Stimulated activated CD4-positive, alpha-beta T cell treated with anti-CD3 and anti-CD28 coated beads, TNF-alpha, amount 100 ng/mL, for 48 hours (primary cell): ENCODE measurements at places on chromosomes 11 and 22.

- DNase-seq, result no peak
Observed at GRCh38 chr11:36475192-36475591, 34.9 kb downstream of the TRAF6 start.

DNA sequence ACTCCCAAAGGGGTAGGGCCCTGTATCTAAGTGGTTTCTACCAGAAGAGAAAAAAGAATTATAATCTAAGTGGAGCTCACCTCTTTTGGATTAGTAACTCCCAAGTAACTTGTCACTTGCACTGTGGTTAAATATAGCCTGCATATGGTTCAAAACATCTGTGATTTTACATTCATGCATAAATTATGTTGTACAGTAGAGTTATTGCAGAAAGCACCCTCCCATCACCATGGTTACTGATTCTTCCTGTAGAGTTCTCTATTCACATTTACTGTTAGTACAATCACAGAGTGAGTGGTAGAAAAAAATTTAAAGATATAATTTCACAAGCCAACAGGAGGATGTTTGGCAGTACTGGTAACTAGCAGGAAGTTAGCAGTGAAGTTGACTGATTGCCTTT, 80.4 kb downstream of the LRRC4C start:
- DNase-seq, result no peak

GRCh38 chr22:31800065-31800464, 46.2 kb downstream of the DEPDC5 start:
- DNase-seq, result no peak

GRCh38 chr22:32627091-32627490, 152.5 kb downstream of the FBXO7 start:
- no peak for DNase-seq

GRCh38 chr11:117819096-117820040, 5.2 kb downstream of the FXYD2 start:
- DNase-seq, result no peak

DNA sequence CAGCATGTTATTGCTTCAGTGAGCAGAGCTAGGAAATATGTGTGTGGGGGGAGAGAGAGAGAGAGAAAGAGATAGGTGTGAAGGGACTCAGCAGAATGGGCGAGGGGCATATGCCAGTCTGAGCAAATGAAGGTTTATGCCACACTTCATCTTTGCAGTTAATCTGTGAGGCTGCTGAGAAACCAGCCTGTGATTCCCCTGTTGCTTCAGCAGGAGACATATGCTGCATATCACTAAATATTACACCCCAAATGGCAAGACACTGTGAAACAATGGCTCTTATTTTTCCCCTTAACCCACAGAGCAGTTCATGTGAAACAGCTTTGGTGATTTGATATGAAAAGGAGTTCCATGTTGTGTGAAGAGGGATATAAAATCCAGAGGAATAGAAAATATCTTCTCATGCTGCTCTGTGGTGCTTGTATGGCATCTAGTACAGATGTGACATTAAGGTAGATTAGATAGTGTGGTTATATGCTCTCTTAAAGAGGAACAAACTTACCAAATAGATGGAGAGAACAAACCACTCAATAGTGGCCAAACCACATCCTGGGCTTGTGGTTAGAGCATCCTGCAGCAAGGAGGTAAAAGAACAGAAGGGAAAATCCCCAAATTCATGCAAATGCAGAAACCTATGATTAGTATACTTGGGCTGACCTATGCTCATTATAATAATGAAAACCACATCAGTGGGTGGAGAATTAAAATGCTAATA, 864.2 kb downstream of the FAM181B start:
- peak; percentile 71 for DNase-seq

DNA sequence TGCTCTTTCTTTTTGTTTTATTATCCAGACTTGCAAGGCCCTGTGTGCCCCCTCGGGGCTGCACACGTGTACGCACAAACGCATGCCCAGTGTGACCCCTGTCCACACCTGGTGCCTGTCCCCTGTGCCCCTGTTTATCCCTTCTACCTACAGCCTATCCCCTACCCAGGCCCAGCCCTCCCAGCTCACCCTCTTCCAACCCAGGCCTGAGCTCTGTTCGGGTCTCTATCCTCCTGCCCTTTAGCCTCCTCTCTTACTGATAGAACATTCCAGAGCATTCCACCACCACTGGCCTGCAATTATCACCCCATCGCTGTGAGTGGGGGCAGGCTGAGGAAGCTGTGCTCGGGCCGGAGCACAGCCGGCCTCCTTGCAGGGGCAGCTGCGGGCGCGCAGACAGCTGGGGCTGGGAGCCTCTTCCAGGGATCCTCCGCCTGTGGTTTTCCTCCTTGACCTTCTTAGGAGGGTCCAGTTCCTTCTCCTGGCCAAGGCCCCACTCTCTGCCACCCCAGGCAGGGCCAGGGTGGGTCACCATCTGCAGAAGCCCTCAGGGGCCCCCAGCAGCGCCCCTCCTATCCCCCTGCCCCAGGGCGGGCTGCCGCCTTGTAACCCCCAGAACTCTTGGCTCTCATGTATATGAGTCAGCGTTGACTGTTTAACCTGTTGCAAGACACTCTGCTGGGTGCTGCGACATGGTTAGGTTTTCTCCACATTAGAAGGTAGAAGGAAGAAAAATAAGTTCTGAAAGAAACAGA, 41.8 kb upstream of the KCNQ1OT1 start:
- no peak for DNase-seq

DNA sequence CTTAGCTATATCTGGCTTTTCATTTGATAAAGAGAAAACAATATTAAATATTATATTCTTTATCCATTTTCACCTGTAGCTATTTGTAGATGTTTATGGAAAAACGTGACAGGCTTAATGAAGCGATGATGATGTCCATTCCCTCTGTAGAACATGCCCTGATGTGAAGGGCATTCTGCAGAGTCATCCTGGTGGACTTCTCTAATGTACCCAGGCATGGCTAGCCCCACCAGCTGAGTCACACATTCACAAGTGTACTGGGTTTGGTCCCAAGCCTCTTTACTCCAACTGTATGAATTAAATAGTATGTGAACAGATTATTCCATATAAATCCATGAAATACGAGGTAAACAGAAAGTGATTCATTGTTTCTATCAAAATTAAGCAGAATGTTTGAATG, 139.3 kb downstream of the CADM1 start:
- DNase-seq, result no peak

- DNase-seq, result no peak
Observed at GRCh38 chr22:47162865-47163264, 400.4 kb downstream of the TBC1D22A start.

DNA sequence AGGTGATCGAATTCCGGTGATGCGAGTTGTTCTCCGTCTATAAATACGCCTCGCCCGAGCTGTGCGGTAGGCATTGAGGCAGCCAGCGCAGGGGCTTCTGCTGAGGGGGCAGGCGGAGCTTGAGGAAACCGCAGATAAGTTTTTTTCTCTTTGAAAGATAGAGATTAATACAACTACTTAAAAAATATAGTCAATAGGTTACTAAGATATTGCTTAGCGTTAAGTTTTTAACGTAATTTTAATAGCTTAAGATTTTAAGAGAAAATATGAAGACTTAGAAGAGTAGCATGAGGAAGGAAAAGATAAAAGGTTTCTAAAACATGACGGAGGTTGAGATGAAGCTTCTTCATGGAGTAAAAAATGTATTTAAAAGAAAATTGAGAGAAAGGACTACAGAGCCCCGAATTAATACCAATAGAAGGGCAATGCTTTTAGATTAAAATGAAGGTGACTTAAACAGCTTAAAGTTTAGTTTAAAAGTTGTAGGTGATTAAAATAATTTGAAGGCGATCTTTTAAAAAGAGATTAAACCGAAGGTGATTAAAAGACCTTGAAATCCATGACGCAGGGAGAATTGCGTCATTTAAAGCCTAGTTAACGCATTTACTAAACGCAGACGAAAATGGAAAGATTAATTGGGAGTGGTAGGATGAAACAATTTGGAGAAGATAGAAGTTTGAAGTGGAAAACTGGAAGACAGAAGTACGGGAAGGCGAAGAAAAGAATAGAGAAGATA, at the start of gene MALAT1:
Gene MALAT1, plus strand, starts transcription at position 69 of the 736 bp plus-strand sequence.
- DNase-seq, result peak; percentile 85

DNA sequence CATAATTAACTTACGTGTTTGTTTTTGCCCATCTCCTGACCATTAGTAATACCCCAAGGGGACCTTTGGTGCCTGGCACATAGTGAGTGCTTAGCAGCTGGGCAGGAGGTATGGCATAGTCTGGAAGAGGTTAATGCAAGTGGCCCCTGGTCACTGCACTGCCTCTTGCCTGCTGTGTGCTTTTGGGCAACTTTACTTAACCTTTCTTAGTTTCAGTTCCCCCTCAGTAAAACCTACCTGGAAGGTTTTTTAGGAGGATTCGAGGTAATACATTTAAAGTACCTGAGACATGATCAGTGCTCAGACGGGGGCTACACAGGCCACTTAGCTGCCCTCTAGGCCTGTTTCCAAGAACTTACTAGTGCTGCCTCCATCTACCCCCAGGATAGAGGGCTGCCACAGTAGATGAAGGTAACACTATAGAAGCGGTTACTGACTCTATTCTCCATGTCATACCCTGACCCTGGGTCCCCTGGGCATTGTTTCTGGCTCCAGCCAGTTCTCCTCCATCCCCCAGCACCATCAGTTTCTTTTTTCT, 3.3 kb downstream of the POLD4 start:
- no peak for DNase-seq

DNA sequence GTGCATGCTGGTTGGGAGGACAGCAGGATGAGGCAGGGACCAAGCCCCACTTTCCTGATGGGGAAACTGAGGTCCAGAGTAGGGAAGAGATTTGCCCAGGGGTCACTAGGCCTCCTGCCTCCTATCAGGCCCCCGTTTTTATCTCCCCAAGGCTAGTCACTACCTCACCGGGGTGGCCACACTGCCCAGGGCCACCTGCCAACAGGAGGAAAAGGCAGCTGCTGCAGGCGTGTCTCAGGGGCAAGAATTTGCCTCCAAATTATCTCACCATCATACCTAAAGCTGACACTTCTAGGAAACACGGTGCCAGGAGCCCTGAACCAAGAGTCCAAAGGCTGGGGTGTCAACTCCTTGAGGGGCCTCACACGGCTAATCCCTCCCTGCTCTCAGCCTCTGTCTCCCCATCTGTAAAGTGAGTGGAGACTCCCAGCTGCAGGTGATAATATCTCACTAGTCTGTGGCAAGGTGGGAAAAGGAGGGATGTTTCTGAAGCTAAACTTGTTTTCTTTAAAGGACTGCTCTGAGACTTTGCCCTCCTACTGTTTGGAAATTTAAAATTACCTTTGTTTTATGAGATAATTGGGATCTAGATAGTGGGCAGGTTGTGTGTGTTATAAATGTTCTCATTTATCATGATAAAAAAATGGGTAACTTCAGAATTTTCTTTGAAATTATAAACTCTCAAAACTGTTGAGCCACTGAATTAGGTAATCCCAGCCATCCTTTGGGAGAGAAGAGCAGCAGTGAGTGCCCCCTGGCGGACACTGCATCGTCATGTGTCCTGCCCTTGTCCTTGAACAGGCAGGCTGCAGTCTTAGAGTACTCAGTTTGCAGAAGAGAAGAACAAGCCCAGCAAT, 60.0 kb downstream of the MYO7A start:
- peak; percentile 54 for DNase-seq

- no peak for DNase-seq
Observed at GRCh38 chr11:101582236-101582988, 1.4 kb downstream of the TRPC6 start.

DNA sequence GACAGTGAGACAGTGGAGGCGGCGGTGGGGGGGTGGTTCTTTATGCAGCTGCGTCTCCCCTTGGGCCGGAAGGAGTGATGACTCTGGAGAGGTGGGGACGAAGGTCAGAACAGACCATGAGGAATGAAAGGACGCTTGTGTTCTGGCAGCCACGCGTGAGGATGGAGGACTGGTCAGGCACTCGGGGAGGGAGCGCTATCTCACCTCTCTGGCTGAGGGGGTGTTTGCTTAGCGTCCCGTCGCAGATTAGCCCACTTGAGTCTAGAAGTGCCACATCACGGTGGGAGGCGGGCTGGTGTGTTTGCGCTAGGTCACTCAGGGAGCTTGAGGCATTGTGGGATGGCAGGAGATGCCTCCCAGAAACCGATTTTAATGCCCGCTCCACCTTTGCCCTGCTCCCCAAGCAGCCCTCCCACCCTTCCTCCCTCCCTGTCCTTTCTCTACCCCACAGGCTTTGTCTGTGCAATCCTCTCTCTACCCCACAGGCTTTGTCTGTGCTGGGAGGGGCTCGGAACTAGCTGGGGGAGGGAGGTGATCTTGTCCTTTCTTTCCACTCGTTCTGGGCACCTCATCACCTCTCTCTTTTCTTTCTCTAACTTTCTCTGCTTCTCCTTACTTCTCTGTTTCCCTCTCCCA, 97.8 kb downstream of the PKNOX2 start:
- no peak for DNase-seq

GRCh38 chr11:24496736-24497725, at the start of gene LUZP2:
Gene LUZP2 (plus strand): TSS chr11:24497053.
- no peak for DNase-seq

GRCh38 chr11:112134473-112134872, 29.4 kb downstream of the IL18 start:
- no peak for DNase-seq

DNA sequence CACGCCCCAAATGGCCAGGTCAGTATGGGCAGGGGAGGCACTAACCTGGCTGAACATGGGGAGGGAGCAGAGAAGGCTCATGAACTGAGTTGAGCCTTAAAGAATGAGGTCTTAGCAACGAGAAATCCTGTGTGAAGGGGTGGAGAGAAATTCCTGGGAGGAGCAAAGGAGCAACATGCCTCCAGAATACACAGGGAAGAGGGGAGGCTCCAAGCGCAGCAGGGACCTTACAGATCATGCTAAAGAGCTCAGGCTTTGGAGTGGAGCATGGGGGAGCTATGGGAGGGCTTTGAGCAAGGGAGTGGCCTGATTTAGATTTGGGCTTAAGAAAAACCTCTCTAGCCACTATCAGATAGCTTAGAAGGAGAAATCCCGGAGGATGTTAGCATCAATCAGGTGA, 88.1 kb downstream of the MN1 start:
- no peak for DNase-seq

- DNase-seq, result peak; percentile 47
Observed at GRCh38 chr11:45233121-45233803, 52.9 kb downstream of the SYT13 start.

GRCh38 chr11:47915783-47916182, 64.6 kb upstream of the PTPRJ start:
- DNase-seq, result no peak

- DNase-seq, result no peak
Observed at GRCh38 chr22:41369837-41370236, 11.9 kb upstream of the TEF start.

- DNase-seq, result no peak
Observed at GRCh38 chr11:40168414-40168813, 1291.0 kb downstream of the LRRC4C start.
